ENCODE measurements at places on chromosomes 5 and 9. TPM values are rescaled to one million over a fixed set of nuclear protein-coding genes. Genes with fewer than 3 reads are reported as not detected.

GRCh38 chr5:62333250-62333794 lies 27.3 kb downstream of the KIF2A start:
- no peak for DNase-seq

The CDH12 gene
- total RNA-seq = not detected

The KIF4B gene
- total RNA-seq = not detected

DNA sequence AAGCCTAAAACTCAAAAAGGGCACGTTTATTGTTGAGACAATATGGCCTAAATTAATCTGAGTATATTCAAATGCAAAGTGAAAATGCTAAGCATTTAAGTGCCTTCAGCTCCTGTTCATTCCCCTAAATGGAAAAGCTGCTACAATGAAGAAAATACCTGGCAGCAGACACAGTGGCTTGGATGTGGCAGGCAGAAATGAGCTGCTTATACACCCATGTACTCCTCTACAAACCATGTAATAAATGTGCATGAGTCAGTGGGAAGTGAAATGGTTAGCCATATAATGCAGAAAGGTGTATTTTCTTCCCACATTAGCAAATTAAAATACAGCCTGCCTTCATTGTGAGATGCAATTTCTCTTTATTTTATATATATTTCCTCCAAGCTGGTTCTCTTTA lies 859.2 kb upstream of the SEMA6A start:
- no peak for DNase-seq

GRCh38 chr5:96347502-96348292 lies 85.4 kb downstream of the PCSK1 start:
- no peak for DNase-seq

GRCh38 chr9:20945269-20945668 lies 86.2 kb downstream of the HACD4 start:
- no peak for DNase-seq

The SPATA31E1 gene
- not detected for total RNA-seq

DNA sequence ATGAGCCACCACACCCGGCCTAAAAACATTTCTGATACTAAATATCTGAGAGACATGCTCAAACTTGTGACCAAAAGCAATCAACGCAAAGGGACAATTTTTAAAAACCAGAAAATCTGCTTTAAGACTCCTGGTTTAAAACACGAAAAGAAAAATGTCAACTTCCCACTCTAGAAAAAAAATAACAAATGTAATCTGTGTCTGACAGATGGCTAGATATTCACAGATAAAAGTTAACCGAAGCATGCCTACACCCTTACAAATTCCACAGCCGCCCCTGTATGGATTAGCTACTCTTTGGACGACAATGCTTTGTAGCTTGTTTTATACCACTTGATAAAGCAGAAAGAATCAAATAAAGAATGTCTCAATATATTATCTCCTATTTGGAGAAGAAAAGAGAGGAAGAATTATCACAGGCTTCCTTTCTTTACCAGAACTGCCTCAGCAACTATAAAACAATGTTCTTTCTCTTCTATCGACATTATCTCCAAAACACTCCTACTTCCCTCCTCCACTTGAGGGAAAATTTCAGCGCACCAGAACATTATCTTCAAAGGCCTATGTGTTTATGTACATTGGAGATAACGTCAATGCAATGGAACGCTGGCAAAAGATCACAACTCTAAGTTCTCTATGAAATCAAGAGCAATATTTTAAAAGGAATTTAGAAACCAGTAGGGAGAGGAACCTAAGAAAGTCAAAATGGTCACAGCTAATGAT lies 26.2 kb downstream of the CEMIP2 start:
- DNase-seq = no peak

GRCh38 chr5:78003450-78003849 lies 227.3 kb upstream of the TBCA start:
- DNase-seq = no peak

The CA9 gene
- total RNA-seq = 5.0 TPM

- no peak for DNase-seq
These were observed 29.6 kb downstream of the RNF145 start for GRCh38 chr5:159179529-159180305.

DNA sequence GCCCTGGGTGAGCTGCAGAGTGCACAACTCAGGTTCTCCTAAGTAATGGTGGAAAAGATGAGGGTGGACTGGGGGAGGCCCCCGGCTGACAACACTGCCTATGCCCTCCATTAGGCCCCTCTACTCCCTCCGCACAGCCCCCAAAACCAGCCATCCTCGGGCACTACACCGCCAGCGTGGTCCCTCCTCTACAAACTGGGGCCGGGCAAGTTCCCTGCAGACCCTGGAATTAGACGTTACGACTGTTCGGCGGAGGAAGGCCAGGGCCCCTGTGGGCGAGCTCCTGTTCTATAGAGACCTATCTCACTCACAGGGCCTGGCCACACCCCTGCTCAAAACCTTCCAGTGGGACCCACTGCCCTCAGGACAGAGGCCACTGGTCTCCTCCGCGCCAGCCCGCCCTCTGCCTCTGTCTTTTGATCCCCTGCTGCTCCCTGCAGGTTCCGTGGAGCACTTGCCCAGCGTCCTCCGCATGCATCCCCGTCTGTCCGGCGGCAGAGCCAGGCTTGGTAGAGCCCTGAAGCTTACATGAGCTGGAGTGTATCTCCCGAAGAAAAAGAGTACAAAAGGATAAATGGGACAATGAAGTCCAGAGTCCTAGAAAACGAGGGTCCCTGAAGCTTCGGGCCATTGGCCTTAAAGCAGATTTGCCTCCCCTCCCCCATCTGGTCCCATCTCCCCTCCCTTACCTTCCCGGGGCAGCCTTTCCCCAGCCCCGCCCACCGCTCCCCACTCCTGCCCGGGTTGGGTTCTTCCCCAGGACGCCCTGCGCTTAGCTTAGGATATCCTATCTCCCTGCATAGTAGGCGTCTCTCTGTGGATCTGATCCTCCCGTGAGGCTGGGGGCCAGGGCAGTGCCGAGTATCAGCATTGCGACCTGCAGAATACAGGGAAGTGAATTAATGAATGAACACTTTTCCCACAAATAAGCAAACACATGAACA lies 71.3 kb downstream of the HRH2 start:
- no peak for DNase-seq

The LCN1 gene
- total RNA-seq = not detected

The PELO gene
- 10.7 TPM for total RNA-seq

- DNase-seq = no peak
These were observed 416.6 kb downstream of the KIF4B start for GRCh38 chr5:155430192-155430591.

The TRIM7 gene
- 0.88 TPM for total RNA-seq

DNA sequence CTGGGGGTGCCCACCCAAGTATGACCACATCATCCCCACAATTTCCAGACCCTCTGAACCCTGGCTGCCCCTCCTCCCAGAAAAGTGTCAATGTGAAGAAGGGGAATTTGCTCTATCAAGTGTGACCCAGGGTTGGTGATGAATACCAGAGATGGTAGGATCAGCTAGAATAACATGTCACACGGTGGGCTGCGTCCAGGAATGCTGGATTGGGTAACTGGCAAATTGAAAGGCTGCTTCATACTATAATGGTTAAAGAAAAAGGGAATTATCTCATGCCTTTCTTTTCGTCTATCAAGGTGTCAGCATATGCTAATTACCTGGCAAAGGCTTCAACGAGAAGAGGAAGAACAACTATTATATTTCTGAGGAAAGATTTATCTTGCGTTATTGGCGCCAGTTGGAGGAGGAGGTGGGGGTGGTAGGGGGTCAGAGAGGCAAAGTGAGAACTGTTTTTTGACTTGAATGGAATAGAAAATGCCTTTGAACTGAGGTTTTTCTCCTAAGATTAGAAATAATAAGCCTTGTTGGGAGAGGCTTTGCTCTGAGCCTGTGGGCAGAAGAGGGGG lies 27.8 kb upstream of the ARAP3 start:
- DNase-seq = no peak

DNA sequence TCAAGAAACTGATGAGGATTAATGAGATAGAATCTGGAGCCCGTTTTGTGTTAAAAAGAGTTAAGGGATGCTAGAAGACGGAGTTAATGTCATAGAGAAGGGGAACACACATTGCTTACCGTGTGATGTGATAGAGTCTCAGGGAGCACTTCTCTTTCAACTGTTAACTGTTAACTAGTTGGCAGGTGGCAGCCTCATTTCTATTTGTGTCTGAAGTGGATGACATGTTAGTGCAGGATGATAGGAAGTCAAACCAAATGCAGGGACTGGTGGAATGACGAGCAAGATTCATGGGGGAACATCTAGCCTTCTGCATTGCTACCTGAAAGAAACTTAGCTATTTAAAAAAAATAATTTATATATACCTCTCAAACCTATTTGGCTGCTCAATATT lies 222.7 kb downstream of the MAST4 start:
- DNase-seq = no peak

- DNase-seq = no peak
These were observed 1605.2 kb upstream of the CDH6 start for GRCh38 chr5:29588236-29588635.
